WTC11 (cell line): ENCODE measurements at places on chromosomes 5 and 9.
A peak's percentile ranks its signal among the peaks of the same experiment; 100 is the strongest.

DNA sequence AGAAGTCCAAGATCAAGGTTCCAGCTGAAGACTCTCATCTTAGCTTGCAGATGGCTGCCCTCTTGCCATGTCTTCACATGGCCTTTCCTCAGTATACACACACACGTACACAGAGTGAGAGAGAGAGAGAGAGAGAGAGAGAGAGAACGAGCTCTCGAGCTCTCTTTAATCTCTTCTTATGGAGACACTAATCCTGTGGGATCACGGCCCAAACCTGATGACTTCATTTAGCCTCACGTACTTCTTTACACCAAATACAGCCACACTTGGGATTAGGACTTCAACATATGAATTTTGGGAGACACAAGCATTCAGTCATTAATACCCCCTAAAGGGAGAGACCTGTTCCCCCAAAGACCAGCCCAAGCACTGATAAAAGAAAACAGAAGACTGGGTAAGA lies 42.8 kb downstream of the SIL1 start:
- no peak for DNase-seq

GRCh38 chr9:19379697-19380046 lies 364 bp downstream of the RPS6 start:
- peak; percentile 21 for DNase-seq

- DNase-seq: no peak
These were observed 22.5 kb downstream of the RANBP3L start for GRCh38 chr5:36279054-36279698.

GRCh38 chr5:56056875-56057274 lies 62.1 kb upstream of the IL6ST start:
- DNase-seq: no peak

- DNase-seq: no peak
These were observed 14.0 kb upstream of the PDLIM4 start for GRCh38 chr5:132243366-132243977.

DNA sequence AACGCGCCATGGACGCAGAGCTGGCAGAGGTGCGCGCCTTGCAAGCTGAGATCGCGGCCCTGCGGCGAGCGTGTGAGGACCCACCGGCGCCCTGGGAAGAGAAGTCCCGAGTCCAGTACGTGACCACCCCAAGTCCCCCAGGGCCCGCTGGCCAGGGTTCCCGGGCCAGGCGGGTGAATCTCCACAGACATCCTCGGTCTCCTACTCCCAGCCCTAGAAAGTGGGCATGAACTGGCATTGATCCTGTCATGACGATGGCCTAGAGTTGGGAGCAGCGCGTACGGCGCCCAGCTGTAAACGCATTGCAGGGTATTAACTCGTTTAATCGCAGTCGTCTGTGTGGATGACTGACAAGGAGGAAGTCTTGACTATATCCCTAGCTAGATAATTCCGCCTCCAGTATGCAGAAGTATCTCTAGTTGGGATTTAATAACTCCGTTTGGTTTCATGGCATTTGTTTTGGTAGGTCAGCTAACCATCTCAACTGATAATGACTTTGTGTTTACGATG lies 293 bp downstream of the CENPP start:
- no peak for DNase-seq

GRCh38 chr5:170173227-170173626 lies 59.6 kb upstream of the C5orf58 start:
- no peak for DNase-seq

- no peak for DNase-seq
These were observed 419.7 kb downstream of the CHSY3 start for GRCh38 chr5:130323804-130324454.
